ENCODE measurements at places on chromosomes 5 and 9. TPM values are rescaled to one million over a fixed set of nuclear protein-coding genes. Genes with fewer than 3 reads are reported as not detected.

Gene SCGB3A2
- 28.8 TPM for total RNA-seq

Gene EFNA5
- 63.1 TPM for total RNA-seq

Gene DRD1
- 0.59 TPM for total RNA-seq

Gene HCN1
- total RNA-seq, result 2.4 TPM

Gene CCNO
- 9.1 TPM for total RNA-seq

Gene FBLL1
- total RNA-seq, result 1.1 TPM

Gene PCA3
- not detected for total RNA-seq

Gene CER1
- total RNA-seq, result 2,562 TPM

Gene S100Z
- total RNA-seq, result 17.2 TPM

Gene ETF1
- 106 TPM for total RNA-seq

Gene EQTN
- total RNA-seq, result not detected
